ENCODE measurements at places on chromosomes 11 and 22. TPM values are rescaled to one million over a fixed set of nuclear protein-coding genes. Genes with fewer than 3 reads are reported as not detected.

TRPC6 gene
- total RNA-seq, result 1.1 TPM

CAPN5 gene
- total RNA-seq, result 0.88 TPM

UPB1 gene
- total RNA-seq, result 0.82 TPM

CCDC188 gene
- 0.38 TPM for total RNA-seq

POU2AF2 gene
- total RNA-seq, result 0.30 TPM

SAA1 gene
- total RNA-seq, result 31.6 TPM

CALCA gene
- not detected for total RNA-seq

PRG3 gene
- not detected for total RNA-seq

RIMBP3C gene
- total RNA-seq, result not detected

MOV10L1 gene
- total RNA-seq, result not detected

PLXNB2 gene
- total RNA-seq, result 16.3 TPM

CHRNA10 gene
- 1.4 TPM for total RNA-seq

ROBO4 gene
- 15.7 TPM for total RNA-seq

WNT7B gene
- total RNA-seq, result not detected

SMIM35 gene
- 0.09 TPM for total RNA-seq

NXPE4 gene
- not detected for total RNA-seq

HMOX1 gene
- total RNA-seq, result 75.0 TPM

MMP27 gene
- total RNA-seq, result not detected

ADM gene
- 73.3 TPM for total RNA-seq

CCDC15 gene
- total RNA-seq, result 0.22 TPM

VSIG2 gene
- total RNA-seq, result 0.30 TPM

MS4A10 gene
- not detected for total RNA-seq

MISFA gene
- total RNA-seq, result 7.2 TPM

DSCAML1 gene
- total RNA-seq, result 0.06 TPM

APOBEC3H gene
- not detected for total RNA-seq

PVALB gene
- total RNA-seq, result not detected

CRYBB2 gene
- total RNA-seq, result not detected

MFRP gene
- not detected for total RNA-seq

ARHGAP20 gene
- 0.67 TPM for total RNA-seq

SCGB1D2 gene
- total RNA-seq, result 1.5 TPM

INS gene
- not detected for total RNA-seq

ASCL2 gene
- not detected for total RNA-seq

IL10RA gene
- 3.9 TPM for total RNA-seq

FDXACB1 gene
- total RNA-seq, result 0.93 TPM

TRPM5 gene
- total RNA-seq, result not detected

RGL4 gene
- not detected for total RNA-seq

C11orf97 gene
- total RNA-seq, result not detected

CSTF3 gene
- total RNA-seq, result 18.0 TPM

OR51B5 gene
- total RNA-seq, result not detected

TMEM223 gene
- 6.2 TPM for total RNA-seq

CACNA1I gene
- total RNA-seq, result not detected

CLCF1 gene
- 0.44 TPM for total RNA-seq

OR6T1 gene
- total RNA-seq, result not detected

PDE3B gene
- total RNA-seq, result 0.30 TPM

DEFB108B gene
- total RNA-seq, result not detected

FAM180B gene
- 0.26 TPM for total RNA-seq

HBB gene
- 427 TPM for total RNA-seq

UCP3 gene
- total RNA-seq, result 135 TPM

GLYAT gene
- total RNA-seq, result not detected

DUSP8 gene
- total RNA-seq, result 14.8 TPM

DPP3 gene
- 33.3 TPM for total RNA-seq

OMP gene
- total RNA-seq, result not detected

ELFN2 gene
- not detected for total RNA-seq

SAA4 gene
- total RNA-seq, result 2.9 TPM

TBX1 gene
- total RNA-seq, result 82.5 TPM

C11orf98 gene
- 50.9 TPM for total RNA-seq

MMP7 gene
- not detected for total RNA-seq

All from psoas muscle (tissue), 8 donors.